ENCODE measurements at places on chromosomes 6 and 20. TPM values are rescaled to one million over a fixed set of nuclear protein-coding genes. Genes with fewer than 3 reads are reported as not detected.

BEND6 gene
- 4.9 TPM for total RNA-seq

WFDC10A gene
- total RNA-seq, result not detected

SRPK1 gene
- total RNA-seq, result 14.3 TPM

NCR2 gene
- not detected for total RNA-seq

MYLIP gene
- total RNA-seq, result 79.2 TPM
